ENCODE measurements at places on chromosomes 5 and 9.

- DNase-seq: no peak
These were observed 455.5 kb downstream of the ACTL7B start for GRCh38 chr9:108400297-108400696.

- DNase-seq: no peak
These were observed 55.8 kb downstream of the NUP214 start for GRCh38 chr9:131181091-131181681.

- DNase-seq: no peak
These were observed 99.0 kb downstream of the GAPVD1 start for GRCh38 chr9:125360601-125361000.

- peak; percentile 34 for DNase-seq
These were observed 70.1 kb upstream of the SPATA31E1 start for GRCh38 chr9:87812375-87813118.

DNA sequence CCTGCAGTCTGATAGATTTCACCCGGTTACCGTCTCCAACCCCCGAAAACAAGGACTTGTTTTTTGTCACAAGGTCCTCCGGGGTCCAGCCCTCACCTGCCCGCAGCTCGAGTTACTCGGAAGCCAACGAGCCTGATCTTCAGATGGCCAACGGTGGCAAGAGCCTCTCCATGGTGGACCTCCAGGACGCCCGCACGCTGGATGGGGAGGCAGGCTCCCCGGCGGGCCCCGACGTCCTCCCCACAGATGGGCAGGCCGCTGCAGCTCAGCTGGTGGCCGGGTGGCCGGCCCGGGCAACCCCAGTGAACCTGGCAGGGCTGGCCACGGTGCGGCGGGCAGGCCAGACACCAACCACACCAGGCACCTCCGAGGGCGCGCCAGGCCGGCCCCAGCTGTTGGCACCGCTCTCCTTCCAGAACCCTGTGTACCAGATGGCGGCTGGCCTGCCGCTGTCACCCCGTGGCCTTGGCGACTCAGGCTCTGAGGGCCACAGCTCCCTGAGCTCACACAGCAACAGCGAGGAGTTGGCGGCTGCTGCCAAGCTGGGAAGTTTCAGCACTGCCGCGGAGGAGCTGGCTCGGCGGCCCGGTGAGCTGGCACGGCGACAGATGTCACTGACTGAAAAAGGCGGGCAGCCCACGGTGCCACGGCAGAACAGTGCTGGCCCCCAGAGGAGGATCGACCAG lies 121.3 kb downstream of the DAB2IP start:
- no peak for DNase-seq

DNA sequence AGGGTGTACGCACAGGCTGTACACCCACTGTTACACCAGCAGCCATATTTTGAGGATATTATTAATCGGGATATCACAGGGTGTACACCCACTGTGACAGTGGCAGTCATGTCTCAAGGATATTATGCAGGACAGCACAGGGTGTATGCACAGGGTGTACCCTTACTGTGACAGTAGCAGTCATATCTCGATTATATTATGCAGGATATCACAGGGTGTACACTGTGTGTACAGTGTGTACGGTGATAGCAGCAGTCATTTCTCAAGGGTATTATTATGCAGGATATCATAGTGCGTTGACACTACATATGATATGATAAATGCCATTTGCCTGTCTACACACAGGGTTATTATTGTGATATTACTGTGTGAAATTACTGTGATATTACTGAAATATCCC lies 80.5 kb upstream of the SLC25A48 start:
- DNase-seq: no peak

GRCh38 chr5:175436359-175436758 lies 7.6 kb downstream of the DRD1 start:
- DNase-seq: no peak

- no peak for DNase-seq
These were observed 117.6 kb upstream of the ARRDC3 start for GRCh38 chr5:91500758-91501157.

- DNase-seq: no peak
These were observed 22.5 kb upstream of the DMRT1 start for GRCh38 chr9:818958-819357.

DNA sequence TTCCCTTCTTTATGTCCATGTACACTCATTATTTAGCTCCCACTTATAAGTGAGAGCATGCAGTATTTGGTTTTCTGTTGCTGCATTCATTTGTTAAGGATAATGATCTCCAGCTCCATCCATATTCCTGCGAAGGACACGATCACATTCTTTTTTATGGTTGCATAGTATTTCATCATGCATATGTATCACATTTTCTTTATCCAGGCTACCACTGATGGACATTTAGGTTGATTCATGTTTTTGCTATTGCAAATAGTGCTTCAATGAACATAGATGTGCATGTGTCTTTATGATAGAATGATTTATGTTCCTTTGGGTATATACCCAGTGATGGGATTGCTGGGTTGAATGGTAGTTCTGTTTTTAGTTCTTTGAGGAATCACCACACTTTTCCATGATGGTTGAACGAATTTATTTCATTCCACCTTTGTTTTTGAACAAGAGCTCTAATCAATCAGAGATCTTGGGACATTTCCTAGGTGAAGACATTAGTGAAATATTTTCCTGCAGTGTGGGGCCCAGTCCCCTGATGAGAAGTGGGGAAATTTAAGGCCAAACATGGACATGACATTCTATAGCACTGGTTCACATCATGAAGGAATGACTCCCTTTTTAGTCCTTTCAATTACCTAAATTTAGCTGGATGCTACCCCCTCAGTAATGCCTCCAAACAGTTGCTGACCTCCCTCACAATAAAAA lies 7.1 kb upstream of the TEX48 start:
- DNase-seq: no peak

GRCh38 chr5:66666778-66667177 lies 70.6 kb downstream of the MAST4 start:
- no peak for DNase-seq

- DNase-seq: no peak
These were observed 95.9 kb downstream of the UGCG start for GRCh38 chr9:111992523-111992922.

DNA sequence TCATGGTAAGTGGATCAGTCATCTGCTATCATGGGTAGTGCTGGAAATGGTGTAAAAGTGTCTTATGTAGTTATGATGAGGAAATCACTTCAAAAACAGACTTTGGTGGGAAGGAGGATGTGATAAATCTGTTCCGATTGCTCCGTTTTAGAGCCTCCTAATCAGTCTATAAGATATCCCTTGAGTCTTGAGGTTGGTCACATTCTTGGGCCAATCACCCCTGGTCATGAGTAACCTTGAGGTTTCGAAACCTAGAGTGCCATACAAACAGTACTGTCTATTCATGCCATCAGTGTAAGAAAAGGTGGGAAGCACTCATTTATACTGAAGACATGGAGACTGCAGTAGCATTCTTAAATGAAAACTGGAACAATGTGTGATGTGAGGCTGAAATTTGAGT lies 45.8 kb downstream of the LRRTM2 start:
- no peak for DNase-seq

All from GM04503 (cell line).